ENCODE measurements at places on chromosomes 11 and 22. TPM values are rescaled to one million over a fixed set of nuclear protein-coding genes. Genes with fewer than 3 reads are reported as not detected.

- no peak for DNase-seq
- H3K36me3 ChIP-seq: peaks cover 64% of the 10 kb centered on the region
- peak within 1 kb of the TSS; percentile 42 for H3K4me3 ChIP-seq
- H3K27ac ChIP-seq: no peak within 1 kb of the TSS
These were observed at the start of gene DNHD1 for GRCh38 chr11:6497069-6497839. TSS of gene DNHD1 (plus strand) at chr11:6497280. CDS start at chr11:6498216, 936 bp downstream.

DNA sequence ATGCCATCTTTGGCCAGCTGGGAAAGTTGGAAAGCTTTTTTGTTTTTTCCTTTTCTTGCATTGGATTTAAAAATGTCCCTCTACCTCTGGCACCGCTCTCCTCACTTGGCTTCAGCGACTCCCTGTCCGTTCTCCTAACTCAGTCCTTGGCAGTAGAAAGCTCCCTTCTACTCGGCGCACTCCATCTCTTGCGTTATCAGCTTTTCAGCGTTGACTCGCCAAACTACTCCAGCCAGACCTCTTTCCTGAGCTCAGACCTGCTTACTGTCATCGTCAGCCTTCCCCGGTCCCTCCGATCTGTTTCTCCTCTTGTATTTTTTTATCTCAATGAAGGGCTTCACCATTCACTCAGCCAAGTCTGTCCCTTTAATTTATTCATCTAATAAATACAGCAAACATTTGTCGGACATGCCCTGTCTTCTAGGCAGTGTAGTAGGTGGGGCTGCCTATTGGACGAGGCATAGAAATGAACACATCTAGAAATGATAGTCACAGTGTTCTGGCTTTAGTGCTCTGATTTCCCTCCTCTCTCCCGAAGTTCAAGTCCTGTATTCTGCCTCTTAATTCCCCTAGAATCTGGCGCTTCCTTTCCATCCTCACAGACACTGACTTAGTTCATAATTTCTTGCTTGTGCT, 839 bp downstream of the CEP164 start:
- no peak overlapping the region for H3K27ac ChIP-seq
- H3K4me3 ChIP-seq: no peak overlapping the region
- peaks cover 4% of the 10 kb centered on the region for H3K36me3 ChIP-seq
- peaks cover 2% of the 10 kb centered on the region for H3K4me1 ChIP-seq

DNA sequence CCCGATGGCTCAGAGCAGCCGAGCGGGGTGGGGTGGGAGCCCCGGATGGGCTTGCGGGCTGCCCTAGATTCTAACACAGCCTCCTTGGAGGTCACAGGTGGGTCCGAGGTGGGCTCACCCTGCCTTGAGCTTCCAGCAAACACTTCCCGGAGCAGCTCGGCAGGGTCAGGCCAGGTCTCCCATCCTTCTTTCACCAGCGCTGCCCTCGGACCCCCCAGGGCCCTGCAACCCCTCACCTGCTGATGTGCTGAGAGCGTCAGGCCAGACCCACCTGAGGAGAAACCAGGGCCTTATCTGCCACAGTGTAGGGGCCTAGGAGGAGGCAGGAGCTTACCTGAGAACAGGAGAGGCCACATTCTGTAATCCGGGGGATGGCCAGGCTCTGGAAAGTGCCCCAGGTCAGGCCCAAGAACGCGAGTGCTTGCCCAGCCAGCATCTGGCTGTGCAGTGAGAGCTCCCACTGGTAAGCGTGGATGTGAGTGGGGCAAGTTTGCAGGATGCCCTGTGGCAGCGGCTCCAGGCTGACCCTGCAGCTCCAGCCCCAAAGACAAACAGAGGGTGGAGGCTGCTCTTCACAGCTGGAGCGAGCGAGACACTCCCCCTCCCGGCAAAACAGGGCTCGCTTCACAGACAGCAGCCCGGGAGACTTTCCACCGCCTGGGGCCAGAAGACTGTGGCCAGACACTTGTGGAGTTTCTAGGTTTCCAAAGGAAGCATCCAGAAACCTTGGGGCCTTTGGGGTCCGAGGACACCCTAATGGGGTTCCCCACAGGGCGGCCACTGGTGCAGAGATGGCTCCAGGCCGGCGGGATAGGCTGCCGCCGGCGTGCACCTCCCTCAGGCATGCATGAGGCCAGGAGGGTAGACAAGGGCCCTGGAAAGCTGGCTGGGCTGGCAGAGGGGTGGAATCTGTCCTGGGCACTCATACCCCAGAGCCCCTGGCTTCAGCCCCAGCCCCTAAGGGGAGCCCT, at the start of gene IL17REL:
TSS of gene IL17REL (minus strand) at position 555 of the 971 bp plus-strand sequence. CDS start at position 436, 119 bp downstream.
- H3K4me1 ChIP-seq: peaks cover 47% of the 10 kb centered on the region
- DNase-seq: no peak
- H3K27me3 ChIP-seq: no peaks in the 10 kb centered on the region
- peak within 1 kb of the TSS; percentile 71 for H3K4me3 ChIP-seq
- H3K36me3 ChIP-seq: no peaks in the 10 kb centered on the region

DNA sequence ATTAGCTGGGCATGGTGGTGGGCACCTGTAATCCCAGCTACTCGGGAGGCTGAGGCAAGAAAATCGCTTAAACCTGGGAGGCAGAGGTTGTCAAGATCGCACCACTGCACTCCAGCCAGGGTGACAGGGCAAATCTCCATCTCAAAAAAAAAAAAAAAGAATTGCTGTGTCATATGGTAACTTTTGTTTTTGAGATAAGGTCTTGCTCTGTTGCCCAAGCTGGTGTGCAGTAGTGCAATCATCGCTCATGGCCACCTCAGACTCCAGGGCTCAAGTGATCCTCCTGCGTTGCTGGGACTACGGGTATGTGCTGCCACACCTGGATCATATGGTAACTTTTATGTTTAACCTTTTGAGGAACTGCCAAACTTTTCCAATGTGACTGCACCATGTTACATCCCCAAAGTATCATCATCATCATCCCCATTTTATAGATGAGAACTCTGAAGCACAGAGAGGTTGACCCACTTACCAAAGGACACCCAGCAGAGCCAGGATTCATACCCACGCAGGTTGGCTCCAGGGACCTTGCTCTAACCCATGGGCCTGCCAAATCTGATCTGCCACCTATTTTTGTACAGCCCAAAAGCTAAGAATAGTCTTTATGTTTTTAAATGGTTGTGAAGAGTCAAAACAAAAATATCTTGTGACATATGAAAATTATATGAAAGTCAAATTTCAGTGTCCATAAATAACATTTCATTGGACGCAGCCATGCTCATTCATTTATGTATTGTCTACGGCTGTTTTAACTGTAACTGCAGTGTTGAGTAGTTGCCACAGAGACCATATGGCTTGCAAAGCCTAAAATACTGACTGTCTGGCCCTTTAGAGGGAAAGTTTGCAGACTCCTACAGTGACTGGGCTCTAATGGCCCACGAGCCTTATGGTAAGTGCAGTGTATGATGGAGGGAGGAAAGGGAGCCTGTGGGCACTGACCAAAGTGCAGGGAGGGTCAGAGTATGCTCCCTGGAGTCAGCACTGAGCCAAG, 45.3 kb downstream of the GDPD5 start:
- DNase-seq: no peak
- no peaks in the 10 kb centered on the region for H3K27me3 ChIP-seq
- peaks cover 8% of the 10 kb centered on the region for H3K4me1 ChIP-seq

DNA sequence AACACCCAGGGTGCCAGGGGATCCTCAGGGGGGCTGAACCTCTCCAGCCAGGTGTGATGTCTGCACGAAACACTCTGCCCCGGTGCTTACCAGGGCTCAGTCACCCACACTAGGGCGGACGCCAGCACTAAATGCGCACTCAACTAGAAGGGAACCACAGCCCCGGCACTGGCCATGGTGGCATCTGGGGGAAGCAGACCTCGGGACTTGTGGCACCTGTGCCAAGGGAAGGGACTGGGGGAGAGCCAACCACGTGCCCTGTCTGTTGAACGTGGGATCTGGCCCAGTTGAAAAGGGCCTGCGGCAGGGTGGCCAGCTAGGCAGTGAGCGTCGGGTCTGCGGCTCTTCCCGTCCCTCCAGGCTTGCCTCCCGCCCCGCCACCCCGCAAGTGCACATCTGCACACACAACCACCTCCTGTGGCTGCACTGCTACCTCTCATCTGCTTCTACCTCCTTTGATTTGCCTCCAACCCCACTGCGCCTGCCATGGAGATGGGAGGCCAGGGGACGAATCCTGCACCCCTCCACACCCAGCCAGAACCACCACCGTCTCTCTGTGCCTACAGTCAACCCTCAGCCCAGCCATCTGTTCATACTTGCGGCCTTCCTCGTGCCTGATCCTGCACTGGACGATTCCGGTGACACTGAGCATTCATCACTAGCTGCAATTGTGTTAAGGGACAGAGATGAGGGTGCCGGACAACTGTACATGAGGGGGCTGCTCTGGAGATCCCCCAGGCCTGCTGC, 15.0 kb upstream of the MOB2 start:
- peaks cover 43% of the 10 kb centered on the region for H3K36me3 ChIP-seq
- H3K27me3 ChIP-seq: no peaks in the 10 kb centered on the region
- H3K4me1 ChIP-seq: peaks cover 25% of the 10 kb centered on the region
- DNase-seq: no peak

- H3K4me1 ChIP-seq: peaks cover 6% of the 10 kb centered on the region
- H3K27me3 ChIP-seq: no peaks in the 10 kb centered on the region
- H3K36me3 ChIP-seq: peaks cover 8% of the 10 kb centered on the region
- no peak for DNase-seq
- H3K4me3 ChIP-seq: no peak overlapping the region
These were observed 11.4 kb downstream of the TUBA8 start for GRCh38 chr22:18121954-18122554.

GRCh38 chr22:26597026-26597425, 7.1 kb upstream of the TPST2 start:
- H3K4me1 ChIP-seq: peaks cover 8% of the 10 kb centered on the region
- H3K36me3 ChIP-seq: no peaks in the 10 kb centered on the region
- no peak for DNase-seq
- H3K27ac ChIP-seq: no peak overlapping the region
- H3K4me3 ChIP-seq: no peak overlapping the region

- DNase-seq: no peak
- H3K4me1 ChIP-seq: no peaks in the 10 kb centered on the region
- H3K4me3 ChIP-seq: no peak overlapping the region
These were observed 198.5 kb upstream of the C11orf87 start for GRCh38 chr11:109223451-109223850.

GRCh38 chr11:3169255-3170043, 4.3 kb upstream of the OSBPL5 start:
- no peak overlapping the region for H3K27ac ChIP-seq
- peaks cover 26% of the 10 kb centered on the region for H3K27me3 ChIP-seq
- H3K4me1 ChIP-seq: peaks cover 4% of the 10 kb centered on the region
- no peaks in the 10 kb centered on the region for H3K36me3 ChIP-seq

DNA sequence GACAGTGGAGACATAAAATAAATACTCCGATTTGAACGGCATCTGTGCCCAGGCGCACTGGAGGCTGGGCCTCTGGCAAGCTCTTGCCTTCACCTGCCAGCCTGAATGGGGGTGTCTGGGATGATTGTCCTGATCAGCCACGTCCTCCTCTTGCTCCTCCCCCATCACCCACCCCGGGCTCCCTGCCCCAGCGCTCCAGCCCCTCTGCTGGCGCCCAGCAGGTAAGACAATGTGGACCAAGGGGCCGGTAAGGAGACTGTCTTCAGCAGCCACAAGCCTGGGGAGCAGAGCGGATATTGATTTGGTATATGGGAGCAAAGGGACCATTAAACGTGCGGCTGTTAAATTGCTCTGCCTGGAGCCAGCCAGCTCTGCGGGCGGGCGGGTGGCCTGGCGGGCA, 24.9 kb downstream of the WNT11 start:
- H3K4me3 ChIP-seq: no peak overlapping the region
- H3K27me3 ChIP-seq: peaks cover 4% of the 10 kb centered on the region
- no peaks in the 10 kb centered on the region for H3K4me1 ChIP-seq
- DNase-seq: no peak
- H3K27ac ChIP-seq: no peak overlapping the region

DNA sequence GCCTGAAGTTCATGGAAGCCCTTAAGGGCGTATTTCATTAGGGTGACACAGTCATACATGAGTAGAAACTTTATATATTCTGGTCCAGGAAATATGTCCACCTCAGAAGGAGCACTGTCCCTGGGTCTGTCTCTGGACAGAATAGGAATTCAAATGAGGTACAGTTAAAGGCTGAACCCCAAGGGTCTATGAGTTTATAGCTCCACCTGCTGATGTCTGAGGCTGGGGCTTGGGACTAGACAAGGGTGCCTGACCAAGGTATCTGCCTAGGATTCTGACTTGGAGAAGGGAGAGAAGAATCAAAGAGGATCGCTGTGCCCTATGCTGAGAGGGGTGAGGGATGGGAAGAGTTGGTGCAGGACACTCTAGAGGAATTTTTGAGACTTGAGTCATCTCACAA, 14.9 kb downstream of the HEPHL1 start:
- H3K27me3 ChIP-seq: no peaks in the 10 kb centered on the region
- DNase-seq: no peak
- H3K36me3 ChIP-seq: no peaks in the 10 kb centered on the region

GRCh38 chr11:95514416-95515110, 275.0 kb downstream of the FAM76B start:
- H3K27ac ChIP-seq: no peak overlapping the region
- no peak for DNase-seq
- H3K4me1 ChIP-seq: no peaks in the 10 kb centered on the region
- no peak overlapping the region for H3K4me3 ChIP-seq
- H3K27me3 ChIP-seq: no peaks in the 10 kb centered on the region

DNA sequence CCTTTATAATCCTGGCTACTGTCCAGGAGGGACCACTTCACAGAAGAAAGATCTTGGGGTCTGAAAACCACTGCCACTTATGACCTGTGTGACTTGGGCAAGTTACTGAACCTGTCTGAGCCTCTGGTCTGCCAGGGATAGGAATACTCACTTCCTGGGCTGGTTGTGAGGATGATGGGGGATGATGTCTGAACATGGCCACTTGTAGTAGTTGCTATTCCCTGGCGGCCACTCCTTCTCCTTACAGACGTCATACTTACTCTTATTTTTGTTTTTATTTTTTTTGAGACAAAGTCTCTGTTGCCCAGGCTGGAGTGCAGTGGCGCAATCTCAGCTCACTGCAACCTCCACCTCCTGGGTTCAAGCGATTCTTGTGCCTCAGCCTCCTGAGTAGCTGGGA, 26.1 kb downstream of the CD82 start:
- peak overlapping the region; percentile 70 for H3K27ac ChIP-seq
- H3K4me3 ChIP-seq: no peak overlapping the region
- H3K4me1 ChIP-seq: peaks cover 74% of the 10 kb centered on the region
- no peaks in the 10 kb centered on the region for H3K27me3 ChIP-seq

DNA sequence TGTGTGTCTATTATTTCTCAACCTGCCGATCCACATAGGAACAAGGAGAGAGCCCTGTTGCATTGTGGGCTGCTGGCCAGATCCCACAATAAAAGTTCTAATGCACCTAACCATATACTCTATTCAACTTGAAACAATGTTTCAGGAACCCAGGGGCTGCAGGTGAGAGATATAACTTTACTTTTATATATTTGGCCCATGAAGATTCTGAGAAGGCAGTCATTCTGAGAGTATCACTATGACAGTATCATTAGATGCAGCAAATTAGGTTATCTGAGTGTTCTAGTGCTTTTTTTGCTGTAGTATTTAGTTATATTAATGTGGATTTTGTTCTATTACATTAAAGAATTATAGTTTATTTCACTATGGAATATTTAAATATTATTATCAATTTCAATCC, 655.1 kb upstream of the ARHGAP42 start:
- DNase-seq: no peak
- no peaks in the 10 kb centered on the region for H3K27me3 ChIP-seq
- no peak overlapping the region for H3K4me3 ChIP-seq
- no peak overlapping the region for H3K27ac ChIP-seq
- no peaks in the 10 kb centered on the region for H3K36me3 ChIP-seq

- H3K36me3 ChIP-seq: no peaks in the 10 kb centered on the region
- H3K4me3 ChIP-seq: no peak overlapping the region
- no peak overlapping the region for H3K27ac ChIP-seq
- DNase-seq: no peak
- no peaks in the 10 kb centered on the region for H3K27me3 ChIP-seq
- H3K4me1 ChIP-seq: no peaks in the 10 kb centered on the region
These were observed 1363.4 kb downstream of the BRD1 start for GRCh38 chr22:48464246-48464645.

The C11orf91 gene
- 0.49 TPM for total RNA-seq

The SLC25A45 gene
- total RNA-seq: 12.3 TPM

The MUC15 gene
- total RNA-seq: not detected

The LRP4 gene
- total RNA-seq: 0.16 TPM

The PEX16 gene
- total RNA-seq: 72.0 TPM

The AGBL2 gene
- 7.0 TPM for total RNA-seq
